ENCODE measurements at places on chromosomes 6 and 20.

- no peak for DNase-seq
Measured at GRCh38 chr6:129920103-129920798, 59.1 kb upstream of the TMEM244 start.

GRCh38 chr6:158468666-158469065 lies 91.2 kb upstream of the TMEM181 start:
- no peak for DNase-seq

GRCh38 chr6:900716-901605 lies 208.0 kb upstream of the EXOC2 start:
- no peak for DNase-seq

GRCh38 chr6:38055203-38055589 lies 235.7 kb downstream of the ZFAND3 start:
- DNase-seq, result no peak

- DNase-seq, result no peak
Measured at GRCh38 chr6:9112544-9112943, 677.2 kb upstream of the SLC35B3 start.

DNA sequence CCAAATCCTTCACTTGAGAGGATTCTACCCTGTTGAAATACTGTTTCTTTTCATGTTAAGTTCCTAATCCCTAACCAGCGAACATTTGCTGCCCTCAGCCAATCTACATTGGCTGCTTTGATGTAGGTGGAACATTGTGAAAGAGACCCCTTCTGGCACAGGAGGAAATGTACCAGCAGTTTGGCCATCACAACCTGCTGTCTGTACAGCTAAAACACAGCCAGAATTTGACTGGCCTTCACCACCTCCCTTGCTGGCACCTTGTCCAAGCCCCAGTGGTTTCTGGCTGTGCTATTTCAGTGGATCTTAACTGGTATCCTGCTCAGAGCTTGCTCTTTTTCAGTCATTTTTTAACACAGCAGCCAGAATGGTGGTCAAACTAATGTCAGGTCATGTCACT lies 202.1 kb upstream of the EPHA7 start:
- DNase-seq, result no peak

GRCh38 chr20:437787-438486 lies 24.4 kb downstream of the TBC1D20 start:
- DNase-seq, result no peak

DNA sequence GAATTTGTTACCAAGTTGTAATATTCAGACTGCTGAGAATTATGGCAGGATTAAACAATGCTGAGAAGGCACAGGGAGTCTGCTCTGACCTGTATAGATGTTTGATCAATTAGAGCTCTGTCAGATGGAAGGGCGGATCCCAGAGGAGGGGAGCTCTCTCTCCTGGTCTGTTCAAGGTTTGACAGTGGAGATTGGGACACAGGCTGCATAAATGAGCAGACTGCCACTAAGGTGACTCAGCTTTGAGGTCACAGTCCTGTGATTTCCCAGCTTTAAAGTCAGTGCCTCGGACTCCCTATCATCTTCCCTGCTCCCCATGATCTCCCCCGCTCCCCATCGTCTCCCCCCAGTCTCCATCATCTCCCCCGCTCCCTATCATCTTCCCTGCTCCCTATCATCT lies 59.2 kb upstream of the SLC22A23 start:
- DNase-seq, result no peak

DNA sequence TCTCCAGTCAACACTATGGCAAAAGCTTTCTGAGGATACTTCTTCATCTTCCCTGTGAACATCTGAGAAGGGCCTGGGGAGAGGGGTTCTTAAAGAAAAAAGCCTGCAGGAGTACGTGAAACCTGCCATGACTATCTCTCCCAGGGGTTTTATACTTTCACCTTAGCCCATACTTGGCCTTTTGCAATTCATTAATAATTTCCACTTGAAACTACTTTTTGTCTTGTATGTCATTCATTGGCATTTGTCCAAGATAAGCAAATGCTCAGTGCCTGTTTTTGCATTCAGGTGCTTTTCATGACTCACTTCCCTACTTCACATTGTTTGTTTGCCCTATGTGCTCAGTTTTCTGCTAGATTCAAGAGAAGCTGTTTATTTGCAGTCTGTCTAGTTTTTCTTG lies 580.3 kb upstream of the GJE1 start:
- no peak for DNase-seq

GRCh38 chr6:156953479-156954146 lies 176.4 kb downstream of the ARID1B start:
- DNase-seq, result no peak

DNA sequence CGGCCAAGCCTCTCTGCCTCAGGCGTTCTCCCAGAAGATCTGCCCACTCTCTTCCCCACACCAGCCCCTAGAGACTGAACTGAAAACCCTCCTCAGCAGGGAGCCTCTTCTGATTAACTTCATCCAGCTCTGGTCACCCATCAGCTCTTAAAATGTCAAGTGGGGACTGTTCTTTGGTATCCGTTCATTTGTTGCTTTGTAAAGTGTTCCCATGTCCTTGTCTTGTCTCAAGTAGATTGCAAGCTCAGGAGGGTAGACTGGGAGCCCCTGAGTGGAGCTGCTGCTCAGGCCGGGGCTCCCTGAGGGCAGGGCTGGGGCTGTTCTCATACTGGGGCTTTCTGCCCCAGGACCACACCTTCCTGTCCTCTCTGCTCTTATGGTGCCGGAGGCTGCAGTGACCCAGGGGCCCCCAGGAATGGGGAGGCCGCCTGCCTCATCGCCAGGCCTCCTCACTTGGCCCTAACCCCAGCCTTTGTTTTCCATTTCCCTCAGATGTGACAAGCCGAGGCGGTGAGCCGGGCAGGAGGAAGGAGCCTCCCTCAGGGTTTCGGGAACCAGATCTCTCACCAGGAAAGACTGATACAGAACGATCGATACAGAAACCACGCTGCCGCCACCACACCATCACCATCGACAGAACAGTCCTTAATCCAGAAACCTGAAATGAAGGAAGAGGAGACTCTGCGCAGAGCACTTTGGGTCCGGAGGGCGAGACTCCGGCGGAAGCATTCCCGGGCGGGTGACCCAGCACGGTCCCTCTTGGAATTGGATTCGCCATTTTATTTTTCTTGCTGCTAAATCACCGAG lies 14.2 kb downstream of the VEGFA start:
- no peak for DNase-seq

DNA sequence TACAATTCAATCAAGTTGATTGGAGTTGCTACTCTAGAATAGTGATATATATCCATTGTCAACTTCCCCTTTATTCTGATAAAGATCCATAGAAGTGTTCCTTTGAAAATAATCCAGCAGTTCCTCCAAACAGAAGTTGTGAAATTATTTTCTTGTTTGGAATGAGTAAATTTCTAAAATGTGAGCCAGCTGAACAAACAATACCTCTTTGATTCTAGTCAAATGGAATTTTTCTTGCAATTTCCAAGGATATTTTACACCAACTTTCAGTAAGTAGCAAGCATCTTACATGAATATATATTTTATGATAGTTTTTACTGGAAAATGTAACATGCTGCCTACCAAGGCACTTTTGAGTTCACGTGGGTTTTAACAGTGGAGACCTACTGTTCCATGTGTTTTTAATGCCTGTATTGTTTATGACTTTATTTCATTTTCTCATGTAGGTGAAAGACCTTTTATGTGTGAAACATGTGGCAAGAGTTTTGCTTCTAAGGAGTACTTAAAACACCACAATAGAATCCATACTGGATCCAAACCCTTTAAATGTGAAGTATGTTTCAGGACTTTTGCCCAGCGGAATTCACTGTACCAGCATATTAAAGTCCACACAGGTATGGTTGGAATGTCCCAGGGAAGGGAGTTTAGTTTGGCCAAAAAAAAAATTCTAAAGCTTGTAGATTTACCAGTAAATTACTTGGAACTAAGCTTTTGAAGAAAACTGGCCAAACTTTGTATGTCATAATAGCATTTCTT lies 6.5 kb downstream of the GZF1 start:
- DNase-seq, result no peak

GRCh38 chr20:34069341-34070078 lies 42.5 kb downstream of the EIF2S2 start:
- peak; percentile 83 for DNase-seq

GRCh38 chr6:81894788-81895271 lies 142.3 kb upstream of the TENT5A start:
- DNase-seq, result peak; percentile 72

GRCh38 chr6:12800120-12800519 lies 83.6 kb downstream of the PHACTR1 start:
- DNase-seq, result no peak

DNA sequence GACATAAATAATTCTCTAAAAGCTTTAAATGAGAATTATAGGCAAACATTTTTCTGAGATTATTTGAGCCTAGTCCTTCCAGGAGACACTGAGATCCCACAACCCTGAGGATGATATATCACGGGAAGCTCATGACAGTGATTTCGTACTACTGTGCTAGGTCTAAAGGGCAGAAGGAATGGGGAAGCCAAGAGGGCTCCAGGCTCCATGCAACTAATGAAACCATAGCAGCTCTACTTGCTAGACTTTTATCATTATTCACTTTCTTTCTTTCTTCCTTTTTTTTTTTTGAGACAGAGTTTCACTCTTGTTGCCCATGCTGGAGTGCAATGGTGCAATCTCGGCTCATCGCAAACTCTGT lies 57.3 kb upstream of the SGK1 start:
- DNase-seq, result no peak

GRCh38 chr6:26059941-26060340 lies 27.3 kb upstream of the HFE start:
- no peak for DNase-seq

GRCh38 chr20:50508171-50508755 lies 1.9 kb upstream of the PTPN1 start:
- DNase-seq, result no peak

- no peak for DNase-seq
Measured at GRCh38 chr6:130503146-130503545, 137.3 kb downstream of the TMEM200A start.

DNA sequence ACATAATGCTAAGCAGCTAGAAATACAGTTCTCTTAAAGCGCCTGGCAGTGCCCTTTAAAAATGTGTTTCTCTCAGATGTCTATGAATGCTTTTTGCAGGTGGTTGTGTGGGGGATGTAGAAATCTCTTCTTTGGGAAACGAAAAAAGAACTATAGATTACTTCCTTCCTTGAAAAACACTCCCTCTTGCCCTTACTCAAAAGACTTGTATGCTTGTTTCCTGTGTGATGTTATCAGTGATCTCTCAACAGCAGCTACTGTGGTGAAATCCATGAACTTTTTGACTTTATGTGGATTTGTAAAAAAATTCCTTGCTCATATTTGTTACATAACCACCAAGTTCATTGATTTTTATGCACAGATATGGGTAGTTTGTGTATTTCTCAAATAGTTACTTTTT lies 916.5 kb downstream of the QKI start:
- no peak for DNase-seq

DNA sequence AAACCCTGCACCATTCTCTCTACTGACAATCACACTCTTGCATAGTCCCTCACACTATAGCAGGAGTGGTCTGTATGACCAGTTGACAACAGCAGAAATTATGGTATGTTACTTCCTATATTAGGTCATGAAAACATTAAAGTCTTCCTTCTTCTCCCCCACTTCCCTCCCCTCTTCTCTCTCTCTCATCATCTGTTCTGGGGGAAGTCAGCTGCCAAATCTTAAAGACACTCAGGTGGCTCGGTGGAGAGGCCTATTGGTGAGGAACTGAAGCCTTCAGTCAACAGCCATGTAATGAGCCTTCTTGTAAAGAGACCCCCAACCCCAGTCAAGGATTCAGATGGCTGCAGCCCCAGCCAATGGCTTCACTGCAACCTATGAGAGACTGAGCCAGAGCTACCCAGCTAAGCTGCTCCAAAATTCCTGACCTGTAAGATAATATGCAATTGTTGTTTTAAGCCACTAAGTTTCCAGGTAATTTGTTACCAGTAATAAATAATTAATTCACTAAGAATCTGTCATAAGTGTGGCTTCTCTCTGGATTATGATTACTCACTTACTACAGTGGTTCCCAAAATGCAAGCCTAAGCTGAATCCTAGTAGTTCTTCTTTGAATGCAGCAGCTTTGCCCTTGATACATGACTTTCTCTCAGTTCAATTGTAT lies 11.2 kb upstream of the TSBP1 start:
- DNase-seq, result no peak

DNA sequence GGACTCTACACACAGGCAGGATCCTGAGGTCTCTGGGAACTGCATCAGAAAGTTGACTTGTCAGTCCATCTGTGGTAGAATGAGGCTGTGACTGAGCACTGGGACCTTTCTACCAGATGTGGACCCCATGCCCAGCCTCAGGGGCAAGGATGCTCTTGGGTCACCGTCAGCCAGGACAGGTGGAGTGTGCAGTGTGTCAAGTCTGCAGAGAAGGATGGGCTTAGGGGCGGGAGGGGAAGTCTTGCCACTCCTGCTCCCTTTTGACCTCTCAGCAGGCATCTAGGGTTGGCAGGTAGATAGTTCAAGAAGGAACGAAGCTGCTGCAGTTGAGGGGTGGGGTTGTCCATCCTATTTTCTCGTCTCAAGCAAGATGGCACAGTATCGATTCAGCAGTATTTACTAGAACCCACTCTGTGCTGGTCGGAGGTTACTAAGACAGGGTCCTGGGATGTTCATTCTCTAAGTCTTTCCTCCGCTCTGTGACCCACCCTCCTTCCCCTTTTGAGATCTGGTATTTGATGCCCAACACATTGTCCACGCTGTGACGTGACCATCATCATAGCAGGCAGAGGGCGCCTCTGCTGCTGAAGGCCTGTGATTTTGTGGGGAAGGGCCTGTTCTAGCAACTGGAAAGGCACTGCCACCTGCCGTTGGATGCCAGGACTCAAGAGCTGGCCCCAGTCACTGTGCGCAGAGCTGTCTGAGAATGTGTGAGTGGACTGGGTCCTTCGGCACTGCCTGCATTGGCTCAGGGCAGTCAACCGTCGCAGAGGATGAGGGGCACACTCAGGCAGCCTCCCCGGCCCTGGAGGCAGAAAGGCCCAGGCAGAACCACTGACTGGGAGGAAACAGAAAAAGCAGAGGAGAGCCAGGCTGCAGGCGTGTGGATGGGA lies 23.2 kb downstream of the RBCK1 start:
- peak; percentile 82 for DNase-seq

GRCh38 chr6:29516108-29516507 lies 28.4 kb upstream of the MAS1L start:
- no peak for DNase-seq

DNA sequence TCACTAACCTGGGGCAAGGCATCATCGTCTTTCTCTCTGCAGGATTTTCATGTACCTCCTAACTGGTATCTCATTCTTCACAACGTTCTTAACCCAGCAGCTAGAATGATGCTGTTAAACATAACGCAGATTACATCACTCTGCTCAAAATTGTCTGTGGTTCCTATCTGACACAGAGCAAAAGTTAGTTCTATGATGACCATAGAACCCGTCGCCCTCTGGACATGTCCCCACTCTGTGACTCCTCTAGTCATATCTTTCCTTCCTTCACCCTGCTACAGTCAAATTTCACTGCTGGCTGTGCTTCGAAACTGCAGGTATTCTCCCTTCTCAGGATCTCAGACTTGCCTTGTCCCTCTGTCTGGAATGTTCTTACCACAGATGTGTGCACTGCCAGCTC lies 87.4 kb upstream of the TPD52L1 start:
- no peak for DNase-seq

GRCh38 chr6:9161731-9162130 lies 726.4 kb upstream of the SLC35B3 start:
- no peak for DNase-seq

GRCh38 chr20:42159808-42160207 lies 541.6 kb upstream of the CHD6 start:
- DNase-seq, result no peak
